ENCODE measurements at places on chromosomes 1 and 21.

DNA sequence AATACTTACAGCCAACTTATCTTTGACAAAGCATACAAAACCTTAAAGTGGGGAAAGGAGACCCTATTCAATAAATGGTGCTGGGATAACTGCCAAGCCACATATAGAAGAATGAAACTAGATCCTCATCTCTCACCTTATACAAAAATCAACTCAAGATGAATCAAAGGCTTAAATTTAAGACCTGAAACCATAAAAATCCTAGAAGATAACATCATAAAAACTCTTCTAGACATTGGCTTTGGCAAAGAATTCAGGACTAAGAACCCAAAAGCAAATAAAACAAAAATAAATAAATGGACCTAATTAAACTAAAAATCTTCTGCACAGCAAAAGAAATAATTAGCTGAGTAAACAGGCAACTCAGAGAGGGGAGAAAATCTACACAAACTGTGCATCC is 335.6 kb upstream of the PBX1 start:
- H3K27ac ChIP-seq: no peak overlapping the region
- peaks cover 5% of the 10 kb centered on the region for H3K36me3 ChIP-seq
- H3K4me3 ChIP-seq: no peak overlapping the region
- no peaks in the 10 kb centered on the region for H3K27me3 ChIP-seq

- DNase-seq: no peak
- H3K4me3 ChIP-seq: no peak overlapping the region
- peaks cover 3% of the 10 kb centered on the region for H3K27me3 ChIP-seq
- H3K27ac ChIP-seq: no peak overlapping the region
- peaks cover 16% of the 10 kb centered on the region for H3K36me3 ChIP-seq
These were observed 29.1 kb downstream of the SLC19A1 start for GRCh38 chr21:45513003-45513717.

DNA sequence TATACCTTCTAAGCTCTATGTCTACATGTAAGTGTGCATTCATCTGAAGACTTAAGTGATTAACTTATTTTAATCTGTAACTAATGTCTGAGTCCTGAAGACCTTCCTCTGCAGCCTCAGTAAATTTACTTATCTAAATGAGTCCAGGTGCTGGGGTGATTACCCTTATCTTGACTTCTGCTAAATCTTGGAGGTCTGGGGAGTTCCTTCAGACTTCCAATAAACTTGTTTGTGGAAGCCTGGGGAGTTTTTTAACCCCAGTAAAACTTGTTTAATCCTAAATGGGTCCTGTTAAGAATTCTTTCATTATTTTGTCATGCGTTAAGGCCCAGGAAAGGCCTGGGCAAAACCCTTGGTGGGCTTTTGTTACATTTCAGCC is 37.0 kb downstream of the RSPH1 start:
- no peak overlapping the region for H3K4me3 ChIP-seq
- H3K27me3 ChIP-seq: peaks cover 7% of the 10 kb centered on the region
- H3K36me3 ChIP-seq: peaks cover 4% of the 10 kb centered on the region
- peaks cover 34% of the 10 kb centered on the region for H3K4me1 ChIP-seq

- no peaks in the 10 kb centered on the region for H3K27me3 ChIP-seq
- peaks cover 33% of the 10 kb centered on the region for H3K4me1 ChIP-seq
- H3K36me3 ChIP-seq: no peaks in the 10 kb centered on the region
- H3K27ac ChIP-seq: 0 out of 2 replicates have a peak overlapping the region, but pooled peaks have one; percentile 12
- DNase-seq: no peak
These were observed 30.4 kb upstream of the CNTN2 start for GRCh38 chr1:205012391-205013140.

GRCh38 chr1:112393631-112393974 is 2.4 kb upstream of the CTTNBP2NL start:
- H3K27me3 ChIP-seq: no peaks in the 10 kb centered on the region
- H3K27ac ChIP-seq: no peak overlapping the region
- no peak for DNase-seq
- H3K36me3 ChIP-seq: no peaks in the 10 kb centered on the region
- peaks cover 45% of the 10 kb centered on the region for H3K4me1 ChIP-seq
- no peak overlapping the region for H3K4me3 ChIP-seq

DNA sequence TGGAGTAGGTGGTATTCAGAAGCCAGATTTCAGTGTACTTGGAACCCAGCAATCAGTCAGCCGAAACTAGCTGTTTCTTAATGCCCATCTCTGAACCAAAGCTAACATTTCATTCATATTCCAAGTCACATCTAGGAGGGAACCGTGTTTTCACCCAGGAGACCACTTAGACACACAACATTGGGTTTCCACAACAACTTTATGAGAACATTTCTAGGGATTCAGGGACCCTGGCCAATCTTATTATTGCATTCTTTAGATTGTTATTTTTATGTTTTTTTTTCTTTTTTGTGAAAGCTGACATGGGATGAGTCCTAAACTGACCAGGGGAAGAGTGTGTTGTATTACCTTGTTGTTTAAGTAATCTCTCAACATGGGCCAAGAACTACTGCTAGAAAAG is 72.5 kb upstream of the KIAA0040 start:
- no peaks in the 10 kb centered on the region for H3K4me1 ChIP-seq
- DNase-seq: no peak
- no peaks in the 10 kb centered on the region for H3K36me3 ChIP-seq
- H3K27ac ChIP-seq: no peak overlapping the region
- peaks cover 24% of the 10 kb centered on the region for H3K27me3 ChIP-seq

GRCh38 chr1:160548960-160549664 is 26.1 kb upstream of the SLAMF6 start:
- H3K4me3 ChIP-seq: no peak overlapping the region
- no peaks in the 10 kb centered on the region for H3K36me3 ChIP-seq
- no peak overlapping the region for H3K27ac ChIP-seq
- 0 out of 2 replicates have a peak, but pooled peaks cover 4% of the 10 kb centered on the region for H3K4me1 ChIP-seq
- no peak for DNase-seq
- H3K27me3 ChIP-seq: peaks cover 3% of the 10 kb centered on the region

DNA sequence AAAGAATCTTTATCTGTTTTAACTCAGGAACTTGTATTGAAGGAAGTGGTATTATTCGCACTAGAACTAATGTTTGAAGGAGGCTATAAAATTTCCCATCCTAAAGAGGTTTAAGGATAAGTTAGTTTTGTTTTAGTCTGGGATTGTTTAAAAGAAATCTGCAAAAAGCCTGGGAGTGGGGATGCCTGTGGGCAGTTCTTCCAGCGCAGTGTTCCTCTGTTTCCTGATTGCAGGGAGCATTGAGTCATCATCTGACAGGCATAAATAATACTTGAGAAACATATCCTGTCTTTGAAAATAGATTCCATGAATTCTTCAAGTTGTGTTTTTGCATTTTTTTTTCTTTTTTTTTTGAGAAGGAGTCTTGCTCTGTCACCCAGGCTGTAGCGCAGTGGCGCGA is 350.8 kb upstream of the PTBP2 start:
- no peak overlapping the region for H3K4me3 ChIP-seq
- peaks cover 3% of the 10 kb centered on the region for H3K4me1 ChIP-seq
- no peak overlapping the region for H3K27ac ChIP-seq
- H3K36me3 ChIP-seq: no peaks in the 10 kb centered on the region

GRCh38 chr1:116717318-116717717 is 36.9 kb upstream of the CD2 start:
- no peak overlapping the region for H3K4me3 ChIP-seq
- no peak overlapping the region for H3K27ac ChIP-seq
- peaks cover 27% of the 10 kb centered on the region for H3K36me3 ChIP-seq
- no peaks in the 10 kb centered on the region for H3K27me3 ChIP-seq
- H3K4me1 ChIP-seq: peaks cover 21% of the 10 kb centered on the region
- DNase-seq: no peak

DNA sequence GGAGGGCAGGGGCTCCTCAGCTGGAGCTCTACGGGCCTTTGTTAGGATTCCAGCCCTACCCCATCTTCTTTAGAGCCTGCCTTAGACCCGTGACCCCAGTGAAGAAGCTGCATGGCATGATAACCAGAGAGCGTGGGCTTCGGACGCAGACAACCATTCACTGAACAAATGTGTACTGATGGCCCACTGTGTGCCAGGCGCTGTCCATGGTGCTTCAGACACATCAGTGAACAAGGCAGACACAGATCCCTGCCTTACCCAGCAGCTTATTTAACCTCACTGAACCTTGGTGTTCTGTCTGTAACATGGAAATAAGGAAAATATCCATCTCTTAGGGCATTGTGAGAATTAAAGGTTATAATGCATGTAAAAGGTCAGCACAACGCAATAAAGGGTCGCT is 9.5 kb downstream of the CHIT1 start:
- H3K36me3 ChIP-seq: no peaks in the 10 kb centered on the region
- DNase-seq: peak; percentile 36
- H3K4me3 ChIP-seq: no peak overlapping the region
- H3K27me3 ChIP-seq: peaks cover 4% of the 10 kb centered on the region

DNA sequence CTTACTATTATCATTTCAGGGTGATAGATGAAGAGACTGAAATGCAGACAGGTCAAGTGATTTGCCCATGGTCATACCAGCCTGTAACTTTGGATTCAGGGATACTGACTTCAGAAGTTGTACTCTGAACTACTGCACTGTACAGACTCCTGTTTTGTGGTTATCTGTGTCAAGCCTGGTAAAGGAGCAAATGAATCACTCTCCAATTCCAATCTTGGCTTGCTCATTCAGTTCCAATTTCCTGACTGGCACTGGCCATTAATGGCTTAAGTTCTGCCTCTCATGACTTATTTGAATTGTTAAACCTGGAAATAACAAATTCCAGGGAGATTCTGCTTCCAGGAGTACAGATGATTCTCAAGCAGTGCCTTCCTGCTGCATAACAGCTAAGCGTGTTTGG is 45.4 kb upstream of the PLD5 start:
- DNase-seq: no peak
- H3K4me1 ChIP-seq: no peaks in the 10 kb centered on the region
- H3K4me3 ChIP-seq: no peak overlapping the region
- no peaks in the 10 kb centered on the region for H3K27me3 ChIP-seq
- peaks cover 8% of the 10 kb centered on the region for H3K36me3 ChIP-seq

DNA sequence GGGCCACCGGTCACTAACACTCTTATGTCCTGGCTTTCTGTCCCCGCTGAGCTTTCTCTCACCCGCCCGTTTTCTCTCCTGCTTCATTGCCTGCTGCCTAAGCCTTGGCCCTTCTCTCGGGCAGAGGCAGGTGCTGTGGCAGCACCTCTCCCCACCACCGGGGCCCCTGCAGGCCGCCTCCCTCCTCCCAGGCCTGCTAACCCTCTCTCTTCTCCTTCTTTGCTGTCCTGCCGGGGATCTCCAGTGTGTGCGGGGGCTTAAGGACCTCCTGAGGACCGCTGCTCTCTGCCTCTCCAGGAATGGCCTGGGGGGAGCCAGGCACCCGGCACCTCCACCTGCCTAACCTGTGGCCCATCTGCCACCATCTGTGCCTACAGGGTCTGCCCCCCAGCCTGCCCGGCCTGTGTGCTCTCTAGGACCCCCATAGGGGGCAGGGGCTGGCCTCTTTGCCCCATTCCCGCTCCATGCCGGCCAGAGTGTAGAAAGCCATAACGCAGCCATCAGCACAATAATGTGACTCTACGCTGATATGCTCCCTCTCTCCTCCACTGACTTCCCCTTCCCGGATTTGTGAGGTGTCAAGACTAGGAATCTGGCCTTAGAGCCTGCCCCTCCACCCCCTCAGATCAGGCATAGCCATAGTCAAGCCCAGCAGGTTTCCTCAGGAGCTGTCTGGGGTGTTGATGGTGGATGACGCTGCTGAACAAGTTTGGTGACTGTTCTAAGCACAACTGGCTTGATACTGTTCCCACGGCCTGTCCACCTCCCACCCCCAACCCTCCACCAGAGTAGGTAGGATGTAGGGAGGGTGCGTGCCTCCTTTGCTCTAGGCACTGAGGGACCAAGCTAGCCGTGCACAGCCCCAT is 6.1 kb upstream of the SFN start:
- H3K27ac ChIP-seq: peak overlapping the region; percentile 70
- peaks cover 19% of the 10 kb centered on the region for H3K4me1 ChIP-seq
- no peak overlapping the region for H3K4me3 ChIP-seq
- DNase-seq: no peak
- peaks cover 18% of the 10 kb centered on the region for H3K36me3 ChIP-seq
- H3K27me3 ChIP-seq: no peaks in the 10 kb centered on the region

DNA sequence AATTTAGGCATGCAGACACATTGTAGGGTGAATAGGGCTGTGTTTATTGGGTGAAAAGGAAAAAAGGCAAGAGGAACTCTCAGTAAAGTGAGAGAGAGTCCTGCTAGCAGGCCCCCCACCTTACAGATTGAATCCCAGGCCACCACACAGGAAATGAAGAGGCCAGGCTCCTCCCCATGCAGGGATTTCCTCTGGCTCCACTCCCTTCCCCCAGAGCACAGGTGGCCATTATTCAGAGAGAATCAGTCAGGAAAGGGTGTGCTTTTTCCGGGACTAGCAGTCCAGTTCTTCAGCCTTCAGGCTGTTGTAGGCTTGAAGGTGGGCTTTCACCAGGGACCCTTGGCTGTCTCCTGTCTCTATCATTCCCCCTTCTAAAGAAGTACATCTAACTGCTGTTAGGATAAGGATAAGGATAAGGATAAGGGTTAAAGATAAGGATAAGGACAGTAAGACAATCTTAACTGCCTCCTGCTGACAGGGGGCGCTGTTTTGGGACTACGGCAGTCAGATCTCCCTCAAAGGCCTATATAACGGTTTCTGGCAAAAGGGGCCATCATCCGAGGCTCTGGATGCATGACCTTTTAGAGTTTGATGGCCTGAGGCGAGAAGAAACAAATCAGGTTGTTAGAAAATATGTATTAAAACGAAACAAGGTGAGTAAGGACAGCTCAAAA is 26.3 kb downstream of the ZNF648 start:
- H3K27ac ChIP-seq: no peak overlapping the region
- DNase-seq: peak; percentile 41
- peaks cover 7% of the 10 kb centered on the region for H3K4me1 ChIP-seq
- no peak overlapping the region for H3K4me3 ChIP-seq

DNA sequence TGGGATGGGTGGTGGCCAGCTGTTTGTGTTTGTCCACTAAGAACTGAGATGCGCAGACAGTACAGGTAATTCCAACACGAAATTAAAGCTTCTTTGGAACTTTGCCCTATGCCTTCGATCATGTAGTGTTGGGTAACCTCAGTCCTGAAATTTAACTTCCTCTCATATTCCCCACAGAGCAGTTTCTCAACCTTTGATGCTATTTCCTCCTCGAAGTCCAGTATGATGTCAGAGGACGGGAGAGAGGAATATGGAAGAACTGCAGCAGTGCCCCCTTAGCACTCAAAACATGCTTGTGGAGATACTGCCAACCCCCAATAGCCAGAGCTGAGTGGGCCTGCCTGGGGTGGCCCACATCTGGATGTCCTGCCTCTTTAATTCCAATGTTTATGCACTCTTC is 3.6 kb downstream of the LPAR3 start:
- H3K4me1 ChIP-seq: peaks cover 51% of the 10 kb centered on the region
- DNase-seq: no peak
- H3K36me3 ChIP-seq: peaks cover 19% of the 10 kb centered on the region
- H3K27ac ChIP-seq: no peak overlapping the region

- peaks cover 4% of the 10 kb centered on the region for H3K36me3 ChIP-seq
- H3K4me1 ChIP-seq: peaks cover 13% of the 10 kb centered on the region
- peaks cover 15% of the 10 kb centered on the region for H3K27me3 ChIP-seq
- DNase-seq: no peak
These were observed 53.2 kb downstream of the SLC35F3 start for GRCh38 chr1:233957691-233958090.

DNA sequence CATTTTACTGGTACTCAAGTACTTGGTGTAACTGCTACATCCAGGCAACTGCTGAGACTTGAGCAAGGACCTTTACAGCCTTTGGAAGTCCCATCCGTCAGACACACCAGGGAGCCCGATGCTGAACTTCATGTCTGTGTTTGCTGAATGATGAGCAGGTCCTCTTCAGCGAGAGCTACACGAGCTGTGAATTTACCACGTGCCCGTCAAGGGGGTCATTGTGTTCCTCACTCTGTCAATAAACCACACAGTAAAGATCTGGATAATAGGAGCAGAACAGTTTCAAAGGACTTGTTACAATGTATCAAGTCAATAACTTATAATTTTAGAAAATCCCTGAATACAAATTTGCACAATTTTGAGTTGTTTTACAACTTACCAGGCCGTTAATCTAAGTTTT is 427.2 kb downstream of the KIF26B start:
- H3K36me3 ChIP-seq: no peaks in the 10 kb centered on the region
- DNase-seq: no peak
- no peak overlapping the region for H3K27ac ChIP-seq
- no peaks in the 10 kb centered on the region for H3K27me3 ChIP-seq
- H3K4me3 ChIP-seq: no peak overlapping the region
